ENCODE measurements at places on chromosomes 11 and 22. TPM values are rescaled to one million over a fixed set of nuclear protein-coding genes. Genes with fewer than 3 reads are reported as not detected.

Gene NPTXR
- polyA plus RNA-seq, result 1.8 TPM

DNA sequence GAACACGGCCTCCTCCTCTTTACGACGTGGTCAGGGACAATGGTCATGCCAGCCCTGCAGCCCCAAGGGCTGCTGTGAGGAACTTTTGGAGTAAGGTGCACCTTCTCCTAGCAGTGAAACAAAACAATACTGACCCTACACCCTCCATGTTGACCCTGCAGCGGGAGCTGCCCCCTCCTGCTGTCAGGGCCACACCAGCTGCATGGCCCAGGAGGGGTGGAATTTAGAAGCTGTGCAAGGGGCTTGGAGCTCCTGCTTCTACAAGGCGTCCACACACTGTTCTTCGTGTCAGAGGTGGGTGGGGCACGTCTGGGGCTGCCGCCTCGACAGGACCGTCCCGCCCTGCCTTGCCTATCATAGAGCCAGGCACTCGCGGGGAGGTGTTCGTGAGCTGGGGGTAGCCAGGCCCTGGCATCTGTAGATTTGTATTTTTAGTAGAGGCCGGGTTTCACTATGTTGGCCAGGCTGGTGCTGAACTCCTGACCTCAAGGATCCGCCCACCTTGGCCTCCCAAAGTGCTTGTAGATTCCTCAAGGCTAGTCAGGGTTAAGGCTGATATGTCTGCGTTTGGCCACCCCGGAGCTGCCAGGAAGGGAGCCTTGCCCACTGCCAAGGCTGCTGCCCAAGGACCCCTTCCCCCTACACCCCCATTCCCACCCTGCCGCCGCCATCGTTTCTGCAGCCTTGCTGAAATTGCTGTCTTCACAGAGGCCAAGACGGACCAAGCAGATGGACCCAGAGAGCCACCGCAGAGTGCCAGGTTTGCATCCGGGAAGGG is 15.9 kb downstream of the INCENP start:
- no peak overlapping the region for H3K27ac ChIP-seq
- peaks cover 32% of the 10 kb centered on the region for H3K36me3 ChIP-seq
- H3K4me1 ChIP-seq, result no peaks in the 10 kb centered on the region
- no peak for DNase-seq

DNA sequence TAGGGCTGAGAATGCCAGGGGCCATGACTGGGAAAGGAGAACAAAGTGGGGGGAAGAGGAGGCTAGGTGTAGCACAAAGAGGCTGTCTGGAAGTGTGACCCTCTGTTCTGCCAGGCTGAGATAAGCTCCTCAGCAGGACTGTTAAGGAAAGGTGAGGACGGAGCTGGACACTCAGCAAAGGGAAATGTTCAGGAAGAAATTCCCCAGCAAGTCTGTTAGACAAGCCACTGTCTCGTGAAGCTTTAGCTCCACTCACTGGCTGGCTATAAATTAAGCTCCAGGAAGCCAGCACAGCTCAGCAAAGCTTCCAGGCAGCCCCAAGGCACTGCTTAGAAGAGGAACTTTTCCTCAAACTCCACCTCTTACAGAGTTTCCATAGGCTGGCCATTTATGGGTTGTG is 181.2 kb upstream of the API5 start:
- no peaks in the 10 kb centered on the region for H3K27me3 ChIP-seq
- DNase-seq, result no peak
- H3K4me1 ChIP-seq, result no peaks in the 10 kb centered on the region
- H3K36me3 ChIP-seq, result no peaks in the 10 kb centered on the region
- no peak overlapping the region for H3K4me3 ChIP-seq

Gene TRIM48
- polyA plus RNA-seq, result not detected

Gene KREMEN1
- 5.1 TPM for polyA plus RNA-seq

DNA sequence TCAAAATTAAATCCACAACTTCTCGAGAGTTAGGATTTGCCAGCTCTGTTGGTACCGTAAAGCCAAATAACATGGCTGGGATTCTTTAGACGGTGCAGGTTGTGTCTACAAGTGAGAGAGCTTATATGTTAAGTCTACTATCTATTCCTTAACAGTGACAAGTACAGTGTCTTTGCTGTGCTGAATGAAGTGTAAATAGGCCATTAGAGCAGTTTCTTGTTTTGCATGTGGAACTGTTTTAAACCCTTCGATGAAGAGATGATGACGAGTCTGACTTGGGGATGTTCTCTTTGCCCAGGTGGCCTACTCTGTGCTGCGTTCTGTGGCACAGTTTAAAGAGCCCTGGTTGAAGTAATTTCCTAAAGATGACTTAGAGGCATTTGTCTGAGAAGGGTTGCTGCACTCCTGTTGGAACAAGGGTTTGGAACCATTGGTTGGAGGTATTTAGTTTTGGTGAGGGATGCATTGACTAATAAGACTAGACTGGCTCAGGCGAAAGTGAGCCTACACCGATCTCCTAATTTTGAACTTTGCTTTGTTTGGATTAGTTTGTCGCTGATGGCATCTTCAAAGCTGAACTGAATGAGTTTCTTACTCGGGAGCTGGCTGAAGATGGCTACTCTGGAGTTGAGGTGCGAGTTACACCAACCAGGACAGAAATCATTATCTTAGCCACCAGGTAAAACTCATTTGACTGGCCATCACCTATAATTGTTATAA is 988 bp downstream of the RPS3 start:
- peak; percentile 14 for DNase-seq
- peaks cover 5% of the 10 kb centered on the region for H3K4me1 ChIP-seq
- peak overlapping the region; percentile 86 for H3K27ac ChIP-seq
- H3K36me3 ChIP-seq, result peaks cover 44% of the 10 kb centered on the region
- H3K4me3 ChIP-seq, result peak overlapping the region; percentile 88

- no peaks in the 10 kb centered on the region for H3K27me3 ChIP-seq
- H3K4me1 ChIP-seq, result peaks cover 7% of the 10 kb centered on the region
- peaks cover 20% of the 10 kb centered on the region for H3K36me3 ChIP-seq
- H3K4me3 ChIP-seq, result peak overlapping the region; percentile 83
Measured at GRCh38 chr11:64924910-64925284, 408 bp downstream of the PPP2R5B start.

Gene LTO1
- polyA plus RNA-seq, result 18.8 TPM

- H3K27ac ChIP-seq, result no peak overlapping the region
- H3K36me3 ChIP-seq, result no peaks in the 10 kb centered on the region
- H3K27me3 ChIP-seq, result peaks cover 29% of the 10 kb centered on the region
- H3K4me1 ChIP-seq, result no peaks in the 10 kb centered on the region
Measured at GRCh38 chr11:16820324-16821092, 82.1 kb downstream of the C11orf58 start.

GRCh38 chr11:2143799-2144543 is 4.8 kb upstream of the IGF2 start:
- no peak overlapping the region for H3K4me3 ChIP-seq
- DNase-seq, result no peak
- peaks cover 94% of the 10 kb centered on the region for H3K27me3 ChIP-seq

Gene CD3D
- polyA plus RNA-seq, result not detected

DNA sequence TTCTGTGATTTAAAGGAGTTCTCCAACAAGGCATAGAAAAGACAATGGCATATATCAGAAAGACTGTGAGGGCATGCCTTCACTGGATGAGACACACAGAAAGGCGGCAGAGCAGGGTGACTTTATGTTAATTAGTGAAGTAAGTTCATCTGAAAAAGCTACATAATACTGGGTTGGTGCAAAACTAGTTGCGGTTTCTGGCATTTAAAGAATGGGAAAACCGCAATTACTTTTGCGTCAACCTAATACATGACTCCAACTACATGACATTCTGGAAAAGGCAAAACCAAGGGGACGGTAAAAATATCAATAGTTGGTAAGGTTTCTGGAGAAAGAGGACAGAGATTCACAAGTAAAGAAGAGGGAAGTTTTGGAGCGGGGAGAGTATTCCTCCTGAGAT is 5.1 kb downstream of the RFPL1 start:
- no peak for DNase-seq
- no peaks in the 10 kb centered on the region for H3K4me1 ChIP-seq
- H3K4me3 ChIP-seq, result no peak overlapping the region
- H3K27me3 ChIP-seq, result peaks cover 22% of the 10 kb centered on the region

Gene CHRM1
- polyA plus RNA-seq, result not detected

DNA sequence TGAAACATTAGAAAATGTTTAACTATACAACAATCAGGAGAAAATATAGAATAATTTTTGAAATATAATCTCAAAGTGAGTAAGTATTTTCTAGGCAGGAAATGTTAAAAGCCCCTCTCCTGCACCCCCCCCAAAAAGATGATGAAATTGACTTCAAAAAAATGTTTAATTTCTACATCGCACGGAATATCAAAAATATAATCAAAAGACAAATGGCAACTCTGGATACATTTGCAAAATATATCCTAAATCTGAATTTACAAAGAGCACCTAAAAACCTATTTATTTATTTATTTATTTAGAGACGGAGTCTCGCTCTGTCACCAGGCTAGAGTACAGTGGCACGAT is 36.9 kb downstream of the OR4D9 start:
- no peak for DNase-seq
- H3K36me3 ChIP-seq, result no peaks in the 10 kb centered on the region
- H3K4me1 ChIP-seq, result 0 out of 2 replicates have a peak, but pooled peaks cover 2% of the 10 kb centered on the region
- no peak overlapping the region for H3K27ac ChIP-seq

DNA sequence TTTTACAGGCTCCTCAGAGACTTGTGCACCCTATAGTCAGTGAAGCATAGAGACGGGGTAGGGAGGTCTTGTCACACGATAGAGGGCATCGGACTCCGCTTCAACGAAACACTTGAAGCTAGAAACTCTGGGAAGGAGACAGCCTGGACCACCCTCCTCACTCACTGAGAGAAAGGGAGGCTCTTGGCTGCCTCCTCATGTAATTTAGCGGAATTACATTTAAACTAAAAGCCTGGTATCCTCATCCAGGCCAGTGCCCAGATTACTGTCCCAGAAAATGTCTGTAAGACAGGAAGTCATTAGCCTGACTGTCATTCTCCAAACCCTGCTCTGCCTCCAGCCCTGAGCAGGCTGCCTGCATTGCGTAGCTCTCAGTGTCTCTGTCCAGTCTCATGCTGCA is 36.0 kb downstream of the TTLL1 start:
- H3K27ac ChIP-seq, result no peak overlapping the region
- DNase-seq, result no peak
- H3K4me3 ChIP-seq, result no peak overlapping the region
- no peaks in the 10 kb centered on the region for H3K27me3 ChIP-seq

GRCh38 chr11:69702239-69702691 is 1.6 kb downstream of the FGF19 start:
- no peak overlapping the region for H3K4me3 ChIP-seq
- peaks cover 61% of the 10 kb centered on the region for H3K27me3 ChIP-seq
- H3K36me3 ChIP-seq, result no peaks in the 10 kb centered on the region
- H3K27ac ChIP-seq, result no peak overlapping the region
- peaks cover 2% of the 10 kb centered on the region for H3K4me1 ChIP-seq

DNA sequence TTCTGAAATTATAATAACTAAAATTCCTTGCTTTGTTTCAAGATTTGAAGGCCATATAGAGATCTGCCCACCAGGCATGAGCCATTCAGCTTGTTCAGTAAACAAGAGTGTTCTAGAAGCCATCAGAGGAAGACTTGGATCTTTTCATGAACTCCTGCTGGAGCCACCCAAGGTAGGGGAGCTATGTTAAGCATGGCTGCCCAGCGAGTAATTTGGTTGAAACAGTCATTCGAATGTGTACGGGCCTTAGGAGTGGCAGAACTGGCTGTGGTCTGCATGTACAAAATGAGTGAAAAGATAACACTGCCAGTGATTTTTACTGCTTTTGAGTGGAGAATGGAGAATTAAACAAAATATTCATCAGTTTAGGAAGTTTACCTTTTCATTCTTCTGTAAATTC is 103.7 kb downstream of the PPP6R3 start:
- H3K4me3 ChIP-seq, result no peak overlapping the region
- H3K36me3 ChIP-seq, result peaks cover 35% of the 10 kb centered on the region
- no peaks in the 10 kb centered on the region for H3K4me1 ChIP-seq

- H3K36me3 ChIP-seq, result no peaks in the 10 kb centered on the region
- no peaks in the 10 kb centered on the region for H3K27me3 ChIP-seq
- DNase-seq, result no peak
- no peak overlapping the region for H3K27ac ChIP-seq
Measured at GRCh38 chr11:37695283-37695682, 1097.2 kb upstream of the RAG2 start.

GRCh38 chr11:111823629-111824028 is 47.8 kb downstream of the ALG9 start:
- H3K4me3 ChIP-seq, result no peak overlapping the region
- no peak for DNase-seq
- no peaks in the 10 kb centered on the region for H3K27me3 ChIP-seq
- peaks cover 2% of the 10 kb centered on the region for H3K36me3 ChIP-seq
- H3K4me1 ChIP-seq, result peaks cover 10% of the 10 kb centered on the region

DNA sequence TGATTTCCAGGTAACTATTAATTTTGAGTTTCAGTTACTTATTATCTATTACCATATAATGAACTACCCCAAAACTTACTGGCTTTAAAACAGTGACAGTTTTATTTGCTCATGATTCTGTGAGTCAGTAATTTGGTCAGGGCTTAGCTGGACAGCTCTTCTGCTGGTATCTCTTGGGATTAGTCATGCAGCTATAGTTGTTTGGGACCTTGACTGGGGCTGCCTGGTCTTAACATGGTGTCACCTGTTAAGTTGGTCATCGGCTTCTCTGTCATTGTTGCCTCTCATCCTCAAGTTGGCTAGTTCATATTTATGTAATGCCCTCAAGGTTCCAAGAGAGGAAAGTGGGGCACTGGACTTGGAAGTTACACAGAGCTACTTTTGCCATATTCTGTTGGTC is 177.5 kb downstream of the TMEM135 start:
- H3K27me3 ChIP-seq, result no peaks in the 10 kb centered on the region
- H3K4me1 ChIP-seq, result no peaks in the 10 kb centered on the region
- no peak overlapping the region for H3K4me3 ChIP-seq
- H3K36me3 ChIP-seq, result no peaks in the 10 kb centered on the region
- DNase-seq, result peak; percentile 6

GRCh38 chr11:121741761-121742361 is 289.1 kb upstream of the SORL1-AS1 start:
- DNase-seq, result peak; percentile 52
- H3K4me1 ChIP-seq, result peaks cover 8% of the 10 kb centered on the region
- no peak overlapping the region for H3K4me3 ChIP-seq
- H3K36me3 ChIP-seq, result no peaks in the 10 kb centered on the region

GRCh38 chr11:128848815-128849455 is 18.2 kb downstream of the KCNJ1 start:
- H3K4me1 ChIP-seq, result no peaks in the 10 kb centered on the region
- peak; percentile 12 for DNase-seq
- H3K27me3 ChIP-seq, result peaks cover 49% of the 10 kb centered on the region

Gene MMP3
- 0.29 TPM for polyA plus RNA-seq

Gene BIK
- polyA plus RNA-seq, result 0.19 TPM

DNA sequence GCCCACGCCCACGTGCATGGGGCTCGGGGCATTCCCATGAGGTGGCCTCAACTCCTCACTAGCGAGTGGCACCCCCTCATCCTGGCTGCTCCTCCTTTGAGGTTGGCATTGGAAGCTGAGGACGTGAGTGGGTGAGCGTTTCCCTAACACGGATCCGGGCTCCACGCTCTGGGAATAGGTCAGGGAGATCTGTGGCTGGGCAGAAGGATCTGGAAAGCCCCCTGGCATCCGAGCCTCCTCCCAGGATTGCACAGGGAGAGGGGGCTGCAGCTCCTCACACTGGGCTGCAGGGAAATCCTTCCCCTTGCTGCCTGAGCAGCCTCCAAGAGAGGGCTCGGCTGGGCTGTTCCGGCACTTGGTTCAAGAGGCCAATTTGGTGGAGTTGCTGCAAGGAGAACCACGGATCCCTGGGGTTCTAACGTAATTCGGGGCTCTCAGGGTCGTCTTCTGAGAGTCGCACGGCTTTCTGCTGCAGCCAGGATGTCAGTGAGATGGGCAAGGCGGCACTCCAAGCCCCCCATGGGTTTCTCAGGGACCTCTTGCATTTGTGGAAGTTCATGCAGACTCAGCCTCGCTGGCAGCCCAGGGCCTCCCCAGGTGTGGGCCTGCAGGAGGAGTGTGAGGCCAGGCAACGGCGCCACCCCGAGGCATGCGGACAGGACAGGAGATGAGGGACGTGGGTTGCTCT is 1119.0 kb downstream of the BRD1 start:
- H3K4me1 ChIP-seq, result no peaks in the 10 kb centered on the region
- DNase-seq, result no peak

Gene TESMIN
- polyA plus RNA-seq, result 2.2 TPM

Data from IMR-90 (cell line).